Chondrocyte (in vitro differentiated cells): ENCODE measurements at places on chromosomes 4 and X.

- peaks cover 50% of the 10 kb centered on the region for H3K4me1 ChIP-seq
- no peaks in the 10 kb centered on the region for H3K36me3 ChIP-seq
- no peak overlapping the region for H3K4me3 ChIP-seq
- peak overlapping the region; percentile 68 for H3K27ac ChIP-seq
- no peak for DNase-seq
- H3K27me3 ChIP-seq, result no peaks in the 10 kb centered on the region
Measured at GRCh38 chr4:143396695-143397094, 60.0 kb downstream of the GAB1 start.

GRCh38 chrX:80766916-80767315, 42.8 kb downstream of the BRWD3 start:
- no peaks in the 10 kb centered on the region for H3K27me3 ChIP-seq
- H3K36me3 ChIP-seq, result no peaks in the 10 kb centered on the region
- H3K4me1 ChIP-seq, result peaks cover 5% of the 10 kb centered on the region
- no peak for DNase-seq
- H3K4me3 ChIP-seq, result no peak overlapping the region

GRCh38 chrX:38923451-38923969, 122.3 kb downstream of the MID1IP1 start:
- no peaks in the 10 kb centered on the region for H3K4me1 ChIP-seq
- H3K27ac ChIP-seq, result no peak overlapping the region
- DNase-seq, result no peak
- peaks cover 1% of the 10 kb centered on the region for H3K27me3 ChIP-seq
- H3K36me3 ChIP-seq, result no peaks in the 10 kb centered on the region

- DNase-seq, result no peak
- no peak overlapping the region for H3K4me3 ChIP-seq
- no peak overlapping the region for H3K27ac ChIP-seq
- H3K36me3 ChIP-seq, result no peaks in the 10 kb centered on the region
- H3K27me3 ChIP-seq, result no peaks in the 10 kb centered on the region
Measured at GRCh38 chrX:93259029-93259428, 414.3 kb downstream of the NAP1L3 start.

- H3K27ac ChIP-seq, result no peak overlapping the region
- no peak for DNase-seq
- no peaks in the 10 kb centered on the region for H3K36me3 ChIP-seq
- no peaks in the 10 kb centered on the region for H3K4me1 ChIP-seq
- H3K27me3 ChIP-seq, result no peaks in the 10 kb centered on the region
Measured at GRCh38 chr4:40516651-40517050, 113.0 kb downstream of the RBM47 start.

DNA sequence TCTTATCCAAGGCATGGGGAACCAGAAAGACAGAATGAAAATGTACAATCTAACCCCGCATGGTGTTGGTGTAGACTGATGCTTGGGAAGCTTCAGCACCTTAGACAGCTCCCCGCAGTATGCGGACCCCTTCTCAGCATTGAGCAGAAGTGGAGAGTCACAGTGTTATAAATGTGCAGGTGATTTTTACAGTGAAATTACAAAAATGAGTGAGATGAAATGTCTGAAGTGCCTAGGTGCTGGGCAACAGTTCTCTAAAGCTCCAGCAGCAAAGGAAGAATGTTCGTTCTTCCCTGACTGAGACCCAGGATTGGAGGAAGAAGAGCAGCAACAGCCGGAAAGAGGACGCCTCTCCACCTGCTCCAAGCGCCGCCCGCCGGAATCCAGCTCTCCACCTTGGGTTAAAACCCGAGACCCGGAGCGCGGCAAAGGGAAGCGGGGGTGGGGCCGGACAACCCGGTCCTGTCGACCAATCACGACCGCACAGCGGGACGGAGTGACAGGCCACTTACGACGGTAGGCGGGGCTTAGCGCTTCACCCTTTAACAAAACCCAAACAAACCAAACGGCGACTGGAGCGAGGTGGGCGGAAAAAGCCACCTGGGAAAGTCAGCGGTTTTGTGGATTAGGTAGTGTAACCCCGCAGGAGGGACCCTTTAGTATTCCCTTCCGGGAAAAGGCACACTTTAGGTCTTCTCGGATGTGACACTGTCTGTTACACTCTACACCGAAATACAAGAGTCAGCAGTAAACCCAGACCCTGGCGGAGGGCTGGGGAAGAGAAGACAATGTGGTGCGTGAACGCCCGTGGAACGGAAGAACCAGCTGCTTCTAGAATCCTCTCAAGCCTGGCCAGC, at the start of gene GLRA3:
Gene GLRA3 (minus strand): TSS at position 403 of the 857 bp plus-strand sequence. CDS start 436 bp downstream, outside the sequence.
- no peak within 1 kb of the TSS for H3K27ac ChIP-seq
- H3K36me3 ChIP-seq, result no peaks in the 10 kb centered on the region
- peaks cover 29% of the 10 kb centered on the region for H3K27me3 ChIP-seq
- peak; percentile 87 for DNase-seq

- H3K4me1 ChIP-seq, result no peaks in the 10 kb centered on the region
- peaks cover 9% of the 10 kb centered on the region for H3K27me3 ChIP-seq
- DNase-seq, result no peak
- no peak overlapping the region for H3K27ac ChIP-seq
Measured at GRCh38 chr4:157372567-157372966, 152.0 kb downstream of the GRIA2 start.

DNA sequence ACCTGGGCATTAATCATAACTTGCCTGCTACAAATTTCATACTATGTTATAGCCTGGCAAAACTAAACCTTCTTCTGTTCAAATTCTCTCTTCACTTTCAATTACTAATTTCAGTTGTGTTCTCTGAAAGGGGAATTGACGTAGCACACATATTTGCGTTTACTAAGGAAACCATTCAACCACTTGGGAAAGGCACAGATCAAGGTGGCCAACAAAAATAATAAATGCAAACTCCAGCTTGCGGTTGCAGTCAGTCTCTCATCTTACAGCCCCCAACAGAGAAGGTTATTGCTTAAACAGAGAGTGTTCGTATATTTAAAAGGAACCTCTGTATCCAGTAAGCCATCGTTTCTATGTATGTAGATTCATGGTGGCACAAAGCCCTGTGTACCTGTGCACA, 4.0 kb downstream of the SRPX start:
- H3K27ac ChIP-seq, result no peak overlapping the region
- DNase-seq, result no peak
- no peaks in the 10 kb centered on the region for H3K27me3 ChIP-seq
- no peaks in the 10 kb centered on the region for H3K36me3 ChIP-seq

DNA sequence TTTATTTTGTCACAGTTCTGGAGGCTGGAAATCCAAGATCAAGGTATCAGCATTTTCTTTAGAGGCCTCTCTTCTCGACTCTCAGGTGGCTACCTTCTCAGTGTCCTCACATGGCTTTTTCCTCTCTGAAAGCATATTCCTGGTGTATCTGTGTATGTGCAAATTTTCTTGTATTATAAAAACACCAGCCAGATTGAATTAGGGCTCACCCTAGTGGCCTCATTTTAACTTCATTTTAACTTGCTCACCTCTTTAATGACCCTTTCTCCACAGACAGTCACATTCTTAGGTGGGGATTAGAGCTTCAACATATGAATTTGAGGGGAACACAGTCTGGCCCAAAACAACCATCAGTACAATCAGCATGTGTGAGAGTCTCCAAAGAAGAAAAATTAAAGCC, 542.4 kb upstream of the FAM241A start:
- no peak overlapping the region for H3K4me3 ChIP-seq
- no peak for DNase-seq
- no peak overlapping the region for H3K27ac ChIP-seq
- H3K36me3 ChIP-seq, result no peaks in the 10 kb centered on the region

- no peak overlapping the region for H3K4me3 ChIP-seq
- no peaks in the 10 kb centered on the region for H3K27me3 ChIP-seq
- peaks cover 10% of the 10 kb centered on the region for H3K4me1 ChIP-seq
- H3K27ac ChIP-seq, result peak overlapping the region; percentile 71
- DNase-seq, result no peak
Measured at GRCh38 chr4:25253071-25253445, 19.2 kb downstream of the PI4K2B start.

DNA sequence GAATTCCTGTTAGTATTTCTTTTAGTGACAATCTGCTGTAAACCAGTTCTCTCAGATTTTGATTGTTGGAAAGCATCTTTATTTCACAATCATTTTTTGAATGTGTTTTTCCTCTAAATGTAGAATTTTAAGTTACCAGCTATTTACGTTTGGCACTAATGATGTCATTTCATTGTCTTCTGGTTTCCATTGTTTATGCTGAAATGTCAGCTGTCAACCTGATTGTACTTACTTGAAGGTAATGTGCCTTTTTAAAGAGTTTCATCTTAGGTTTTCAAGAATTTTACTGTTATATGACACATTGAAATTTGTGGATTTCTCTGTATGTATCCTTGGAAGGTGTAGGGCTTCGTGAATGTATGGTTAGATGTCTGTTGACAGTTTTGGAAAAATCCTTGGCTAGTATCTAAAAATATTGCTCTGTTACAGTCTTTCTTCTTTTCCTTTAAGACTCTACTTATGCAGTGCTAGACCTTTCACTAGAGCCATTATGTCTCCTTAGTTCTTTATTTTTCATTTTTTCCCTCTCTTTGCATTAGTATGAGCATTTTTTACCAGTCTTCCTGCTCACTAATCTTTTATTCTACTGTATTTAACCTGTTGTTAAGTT, 30.4 kb downstream of the SMAD1 start:
- no peak overlapping the region for H3K27ac ChIP-seq
- peaks cover 16% of the 10 kb centered on the region for H3K36me3 ChIP-seq
- DNase-seq, result no peak
- no peak overlapping the region for H3K4me3 ChIP-seq

DNA sequence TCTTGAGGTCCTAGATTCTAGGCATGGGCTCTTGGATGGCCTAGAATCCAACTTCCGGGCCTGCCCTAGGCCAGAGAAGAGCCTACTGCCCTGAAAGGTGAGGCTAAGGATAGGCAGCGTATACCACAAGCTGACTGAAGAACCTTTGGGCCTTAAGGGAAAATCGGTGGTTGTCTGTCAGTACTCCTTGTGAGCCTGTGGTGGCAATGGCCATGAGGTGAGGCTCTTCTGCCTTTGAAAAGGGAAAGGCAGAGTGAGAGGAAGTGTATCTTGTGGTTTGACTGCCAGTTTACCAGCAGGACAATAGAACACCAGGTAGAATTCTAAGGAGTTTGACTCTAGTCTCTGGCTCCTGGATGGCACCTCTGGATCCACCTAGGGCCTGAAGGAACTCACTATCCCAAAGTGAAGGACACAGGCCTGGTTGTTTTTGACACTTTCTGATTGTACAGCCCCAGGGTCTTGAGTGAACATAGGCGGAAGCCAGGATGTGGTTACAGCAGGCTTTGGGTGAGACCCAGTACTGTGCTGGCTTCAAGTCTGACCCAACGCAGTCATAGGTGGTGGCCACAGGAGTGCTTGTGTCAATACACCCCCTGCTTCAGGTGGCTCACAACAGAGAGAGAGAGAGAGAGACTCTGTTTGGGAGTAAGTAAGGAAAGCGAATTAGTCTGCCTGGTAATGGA, 20.9 kb downstream of the ITIH6 start:
- H3K4me3 ChIP-seq, result no peak overlapping the region
- DNase-seq, result no peak
- no peaks in the 10 kb centered on the region for H3K36me3 ChIP-seq
- H3K4me1 ChIP-seq, result peaks cover 17% of the 10 kb centered on the region

DNA sequence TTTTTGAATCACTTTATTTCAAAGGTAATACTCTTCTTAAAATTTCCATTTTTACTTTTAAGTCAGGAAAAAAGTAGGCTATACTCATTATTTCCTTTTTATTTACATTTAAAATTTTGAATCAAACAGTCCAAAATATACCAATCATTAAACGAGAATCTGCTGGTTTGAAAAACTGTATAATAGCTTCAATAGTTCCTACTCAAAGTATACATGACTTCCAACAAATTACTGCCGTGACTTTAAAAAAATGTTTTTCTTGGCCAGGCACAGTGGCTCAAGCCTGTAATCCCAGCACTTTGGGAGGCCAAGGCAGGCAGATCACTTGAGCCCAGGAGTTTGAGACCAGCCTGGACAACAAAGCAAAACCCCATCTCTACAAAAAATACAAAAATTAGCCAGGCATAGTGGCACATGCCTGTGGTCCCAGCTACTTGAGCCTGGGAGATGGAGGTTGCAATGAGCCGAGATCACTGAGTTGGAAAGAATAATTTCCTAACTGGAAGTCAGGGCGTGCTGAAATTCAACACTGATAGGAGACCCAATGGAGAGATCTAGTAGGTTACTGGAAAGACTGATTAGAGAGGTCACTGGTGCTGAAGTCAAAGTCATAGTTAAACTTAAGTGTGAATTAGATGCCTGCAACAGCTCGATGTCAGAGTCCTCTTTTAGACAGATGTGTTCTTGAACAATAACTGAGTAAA, 9.0 kb downstream of the KLHL8 start:
- peaks cover 18% of the 10 kb centered on the region for H3K4me1 ChIP-seq
- no peak for DNase-seq
- H3K4me3 ChIP-seq, result peak overlapping the region; percentile 20
- H3K27ac ChIP-seq, result peak overlapping the region; percentile 76
- H3K36me3 ChIP-seq, result peaks cover 2% of the 10 kb centered on the region

DNA sequence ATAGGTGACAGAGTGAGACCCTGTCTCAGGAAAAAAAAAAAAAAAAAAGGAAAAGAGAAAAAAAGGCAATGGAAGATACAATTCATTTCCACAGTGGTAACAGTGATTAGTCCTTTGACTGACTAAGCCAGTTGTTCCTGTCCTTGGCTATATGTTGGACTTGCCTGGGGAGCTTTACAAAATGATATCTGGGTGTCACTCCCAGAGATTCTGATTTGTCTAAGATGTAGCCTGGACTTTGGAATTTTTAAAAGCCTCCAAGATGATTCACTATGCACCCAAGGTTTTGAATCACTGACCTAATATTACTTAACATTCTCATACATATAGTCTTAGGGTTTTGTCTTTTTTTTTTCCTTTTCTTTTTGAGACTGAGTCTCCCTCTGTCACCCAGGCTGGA, 16.9 kb downstream of the HELQ start:
- H3K27ac ChIP-seq, result no peak overlapping the region
- no peaks in the 10 kb centered on the region for H3K4me1 ChIP-seq
- H3K36me3 ChIP-seq, result peaks cover 16% of the 10 kb centered on the region
- no peaks in the 10 kb centered on the region for H3K27me3 ChIP-seq
- H3K4me3 ChIP-seq, result no peak overlapping the region

GRCh38 chr4:32798471-32799159, 2078.4 kb downstream of the PCDH7 start:
- no peak for DNase-seq
- no peak overlapping the region for H3K4me3 ChIP-seq
- H3K4me1 ChIP-seq, result no peaks in the 10 kb centered on the region
- no peaks in the 10 kb centered on the region for H3K27me3 ChIP-seq
- no peak overlapping the region for H3K27ac ChIP-seq

DNA sequence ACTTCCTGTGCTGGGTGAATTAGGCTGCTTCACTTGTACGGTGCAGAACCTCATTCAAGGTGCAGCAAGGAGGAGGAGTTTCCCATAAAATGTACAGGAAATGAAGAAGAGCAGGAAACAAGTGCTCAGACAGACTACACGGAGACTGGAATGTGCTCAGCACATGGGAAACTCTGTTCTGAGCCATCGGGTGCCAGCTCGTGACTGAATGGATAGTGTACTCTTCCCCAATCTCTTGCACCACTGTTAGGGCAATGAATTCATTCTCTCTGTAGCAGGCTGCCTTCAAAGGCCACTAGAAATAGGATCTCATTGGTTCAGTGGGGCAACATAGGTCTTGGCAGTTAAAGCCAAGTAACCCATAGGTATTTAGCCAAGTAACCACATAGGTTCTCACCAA, 200.0 kb upstream of the LDB2 start:
- no peak overlapping the region for H3K27ac ChIP-seq
- no peak for DNase-seq
- H3K4me1 ChIP-seq, result peaks cover 8% of the 10 kb centered on the region
- H3K36me3 ChIP-seq, result no peaks in the 10 kb centered on the region
- H3K27me3 ChIP-seq, result peaks cover 3% of the 10 kb centered on the region
- H3K4me3 ChIP-seq, result no peak overlapping the region

- DNase-seq, result no peak
- H3K27ac ChIP-seq, result no peak overlapping the region
- H3K4me1 ChIP-seq, result peaks cover 11% of the 10 kb centered on the region
- H3K27me3 ChIP-seq, result no peaks in the 10 kb centered on the region
- H3K36me3 ChIP-seq, result peaks cover 17% of the 10 kb centered on the region
Measured at GRCh38 chr4:87489678-87490077, 39.5 kb downstream of the SPARCL1 start.
